Stimulated activated CD4-positive, alpha-beta T cell treated with anti-CD3 and anti-CD28 coated beads, Interleukin-1b, Interleukin-23, amount 100 ng/mL, for 4 hours (primary cell): ENCODE measurements at places on chromosomes 13 and 19.

GRCh38 chr13:109654341-109655205 is 131.8 kb downstream of the IRS2 start:
- DNase-seq = no peak

DNA sequence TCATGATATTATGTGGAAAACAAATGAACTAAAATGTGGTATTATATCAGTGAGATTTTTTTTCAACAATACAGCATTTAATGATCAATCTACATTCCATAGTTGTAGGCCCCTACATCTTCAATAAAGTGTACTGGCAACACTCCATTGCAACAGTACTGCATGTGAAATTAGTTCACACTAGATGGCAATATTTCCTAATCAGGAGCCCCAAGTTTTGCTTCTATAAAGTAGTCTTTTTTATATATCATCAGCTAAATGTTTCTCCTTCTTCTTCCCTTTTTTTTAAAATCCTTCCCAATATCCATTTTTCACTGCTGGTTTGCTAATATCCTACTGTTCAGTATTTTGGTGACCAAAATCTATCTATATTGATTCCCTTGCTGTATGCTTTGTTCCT is 528.3 kb upstream of the ATXN8OS start:
- DNase-seq = no peak

- DNase-seq = no peak
These were observed 253.8 kb downstream of the SLITRK5 start for GRCh38 chr13:87925006-87925405.

DNA sequence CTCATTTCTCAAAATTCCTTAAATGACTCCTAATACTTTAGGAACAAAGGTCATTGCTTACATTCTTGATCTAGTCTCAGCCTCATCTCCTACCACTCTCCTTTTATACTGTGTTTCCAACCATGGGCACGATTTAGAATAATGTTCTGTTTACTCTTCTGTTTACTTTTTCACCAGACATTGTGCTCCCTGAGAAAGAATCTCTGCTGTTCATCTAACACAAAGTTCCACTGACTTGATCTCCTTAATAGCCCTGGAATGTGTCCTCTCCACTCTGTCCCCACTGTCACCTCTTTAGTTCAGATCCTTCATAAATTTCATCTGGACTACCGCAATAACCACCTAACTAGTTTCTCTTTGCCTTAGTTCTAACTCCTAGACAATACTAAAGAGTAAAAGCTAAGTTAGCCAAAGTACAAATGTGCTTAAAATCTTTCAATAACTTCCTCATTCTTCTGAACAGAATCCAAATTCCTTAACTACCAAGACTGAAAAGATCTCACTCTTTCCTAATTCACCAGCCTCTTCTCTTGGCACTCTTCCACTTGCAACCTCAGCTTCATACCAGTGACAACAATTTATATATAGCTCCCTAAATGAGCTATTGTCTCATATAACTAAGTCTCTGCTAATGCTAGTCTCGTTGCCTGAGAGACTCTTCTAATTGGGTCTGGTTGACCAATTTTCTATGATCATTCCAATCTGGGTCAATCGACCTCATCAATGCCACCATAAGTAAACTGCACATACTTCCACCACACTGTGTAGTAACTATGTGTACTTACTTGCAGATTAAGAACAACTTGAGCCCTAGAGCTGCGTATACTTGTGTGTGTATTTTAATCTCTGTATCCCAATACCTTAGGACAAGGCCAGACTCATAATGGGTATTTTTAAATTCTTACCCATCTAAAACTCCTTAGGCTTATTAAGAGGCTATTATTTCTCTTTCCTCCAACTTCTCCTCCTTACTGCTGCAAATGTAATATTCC is 179.9 kb downstream of the VWA8 start:
- no peak for DNase-seq

DNA sequence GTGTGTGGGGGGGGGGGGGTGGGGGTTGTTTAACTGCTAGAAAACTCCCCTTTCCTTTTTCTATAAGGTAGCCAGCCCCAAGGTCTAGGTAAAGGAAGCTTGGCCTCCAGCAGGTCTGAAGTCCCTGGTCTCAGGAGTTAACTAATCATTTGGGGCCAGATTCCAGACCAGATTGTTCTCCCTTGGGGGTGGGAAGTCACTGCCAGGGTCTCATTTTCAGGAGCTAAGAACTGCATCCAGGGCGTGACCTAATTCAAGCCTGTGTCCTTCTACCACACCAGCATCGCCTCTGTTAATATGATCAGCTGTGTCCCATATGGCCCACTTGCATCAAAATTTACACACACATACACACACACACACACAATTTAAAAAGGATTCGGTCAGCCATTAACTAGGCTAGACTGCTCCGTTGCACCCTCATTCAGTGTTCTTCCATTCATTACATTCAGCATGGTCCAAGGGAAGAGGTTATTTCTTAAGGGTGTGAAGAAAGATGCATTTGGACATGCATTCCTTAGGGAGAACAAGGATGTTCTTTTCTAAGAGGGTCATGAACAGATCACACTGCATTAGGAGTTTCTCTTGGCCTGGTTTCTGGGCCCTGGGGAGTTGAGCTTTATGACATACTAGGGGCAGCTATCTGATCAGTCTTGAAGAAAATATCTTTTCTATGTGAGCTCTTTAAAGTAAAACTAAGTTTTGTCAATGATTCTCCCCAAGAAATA is 91.0 kb downstream of the FGF14 start:
- no peak for DNase-seq

GRCh38 chr13:106220211-106220610 is 315.3 kb downstream of the EFNB2 start:
- no peak for DNase-seq

- DNase-seq = no peak
These were observed 7.6 kb downstream of the DNAJB1 start for GRCh38 chr19:14510311-14511228.

DNA sequence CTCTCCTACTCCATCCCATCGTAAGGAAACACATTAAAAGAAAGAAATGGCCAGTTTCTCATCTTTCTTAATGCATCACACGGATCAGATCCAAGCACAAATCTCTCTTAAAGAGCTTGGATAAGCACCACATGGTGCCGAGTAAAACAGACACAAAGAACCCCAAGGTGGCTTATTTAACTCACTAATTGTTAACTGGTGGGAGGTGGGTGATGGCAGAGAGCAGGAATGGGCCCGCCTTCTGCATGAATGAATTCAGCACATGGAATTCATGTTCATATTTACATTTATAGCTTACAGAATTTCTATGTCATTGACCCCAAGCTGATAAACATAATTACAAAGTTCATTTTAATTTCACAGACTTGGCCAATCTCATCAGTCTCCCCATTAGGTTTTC is 89.9 kb downstream of the MZT1 start:
- DNase-seq = no peak

- no peak for DNase-seq
These were observed 178.1 kb downstream of the FLT1 start for GRCh38 chr13:28316836-28317235.

- no peak for DNase-seq
These were observed 571 bp downstream of the ZNF302 start for GRCh38 chr19:34678085-34678412.

DNA sequence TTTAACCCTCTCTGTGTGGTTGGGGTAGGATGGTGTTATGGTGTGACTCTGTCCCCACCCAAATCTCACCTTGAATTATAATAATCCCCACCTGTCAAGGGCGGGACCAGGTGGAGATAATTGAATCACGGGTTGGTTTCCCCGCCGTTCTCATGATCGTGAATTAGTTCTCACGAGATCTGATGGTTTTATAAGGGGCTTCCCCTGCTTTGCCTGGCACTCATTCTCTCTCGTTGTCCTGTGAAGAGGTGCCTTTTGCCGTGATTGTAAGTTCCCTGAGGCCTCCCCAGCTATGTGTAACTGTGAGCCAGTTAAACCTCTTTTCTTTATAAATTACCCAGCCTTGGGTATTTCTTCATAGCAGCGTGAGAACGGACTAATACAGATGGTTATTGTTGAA is 68.8 kb downstream of the ARHGEF7 start:
- DNase-seq = no peak

DNA sequence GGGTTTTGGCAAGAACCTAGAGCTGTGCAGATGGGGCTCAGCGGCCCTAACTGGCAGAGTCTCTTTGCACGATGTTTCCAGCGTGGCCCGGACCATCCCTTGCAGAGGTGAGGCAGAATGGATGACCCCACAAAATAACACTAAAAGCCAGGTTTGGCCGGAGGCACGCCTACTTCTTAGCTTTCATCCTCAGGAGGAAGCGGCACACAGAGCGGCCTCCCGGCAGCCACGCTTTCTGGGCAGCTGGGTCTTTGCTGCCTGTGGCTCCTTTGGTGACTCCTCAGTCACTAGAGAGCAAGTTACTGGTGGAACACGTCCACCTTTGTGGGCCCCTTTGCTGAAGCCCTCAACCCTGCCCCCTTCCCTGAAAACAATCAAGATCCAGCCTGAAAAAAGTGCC is 25.2 kb downstream of the TEX29 start:
- DNase-seq = no peak

- DNase-seq = no peak
These were observed 188.3 kb downstream of the POSTN start for GRCh38 chr13:37410316-37410715.

- no peak for DNase-seq
These were observed 160.3 kb downstream of the KCTD15 start for GRCh38 chr19:33956941-33957340.

- DNase-seq = no peak
These were observed 11.7 kb upstream of the BCAT2 start for GRCh38 chr19:48822514-48822913.

GRCh38 chr13:107866941-107867623 is 348.3 kb downstream of the LIG4 start:
- no peak for DNase-seq

DNA sequence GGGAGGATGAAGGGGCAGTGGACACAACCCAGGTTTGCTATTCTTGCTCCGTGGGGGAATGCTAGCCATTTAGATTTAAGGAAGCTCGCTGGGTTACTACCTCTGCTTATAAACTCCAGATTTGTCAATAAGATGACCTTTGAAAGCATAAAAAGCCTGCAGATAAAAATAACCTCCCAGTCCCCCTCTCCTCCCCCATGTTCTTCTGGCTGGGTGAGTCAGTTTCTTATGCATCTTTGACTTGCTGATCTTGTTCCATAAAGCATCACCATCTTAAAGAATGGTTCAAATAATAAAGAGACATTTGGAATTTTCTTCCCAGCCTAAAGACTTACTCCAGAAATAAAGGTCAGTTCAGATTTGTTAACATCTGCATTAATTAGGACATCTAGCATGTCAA is 118.3 kb upstream of the RNF113B start:
- DNase-seq = no peak

- DNase-seq = no peak
These were observed 3.8 kb upstream of the UQCR11 start for GRCh38 chr19:1609103-1609396.

DNA sequence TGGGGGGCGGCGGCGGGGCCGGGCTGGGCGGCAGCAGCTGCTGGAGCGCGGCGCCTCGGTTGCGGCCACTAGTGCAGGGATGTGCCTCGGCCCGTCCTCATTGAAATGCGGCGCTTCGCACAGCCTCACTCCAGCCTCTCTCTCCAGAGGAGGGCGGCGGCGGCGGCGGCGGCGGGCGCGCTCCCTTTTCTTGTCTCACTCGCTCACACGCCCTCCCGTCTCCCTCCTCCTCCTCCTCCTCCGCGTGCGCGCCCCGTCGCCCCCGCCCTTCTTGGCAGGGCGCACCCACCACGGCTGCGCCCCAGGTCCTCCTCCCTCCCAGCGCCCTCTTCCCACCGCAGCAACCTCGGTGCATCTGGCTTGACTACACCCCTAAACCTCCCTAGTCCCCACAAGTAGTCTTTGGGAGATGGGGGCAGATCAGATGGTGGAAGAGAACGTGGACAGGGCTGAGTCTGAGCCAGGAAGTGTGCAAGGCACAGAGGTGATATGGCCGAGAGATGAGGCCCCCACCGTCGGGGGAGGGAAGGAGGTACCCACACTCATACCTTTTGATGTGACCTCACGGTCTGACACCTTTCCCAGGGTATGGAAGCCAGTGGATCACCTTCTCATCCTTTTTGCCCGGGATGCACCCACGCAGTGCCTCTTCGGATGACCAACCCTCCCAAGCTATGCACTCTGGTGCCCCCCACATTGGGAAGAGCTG is at the start of gene DCLK1:
DCLK1 (minus strand) TSS at position 161 of the 709 bp plus-strand sequence.
- no peak for DNase-seq

DNA sequence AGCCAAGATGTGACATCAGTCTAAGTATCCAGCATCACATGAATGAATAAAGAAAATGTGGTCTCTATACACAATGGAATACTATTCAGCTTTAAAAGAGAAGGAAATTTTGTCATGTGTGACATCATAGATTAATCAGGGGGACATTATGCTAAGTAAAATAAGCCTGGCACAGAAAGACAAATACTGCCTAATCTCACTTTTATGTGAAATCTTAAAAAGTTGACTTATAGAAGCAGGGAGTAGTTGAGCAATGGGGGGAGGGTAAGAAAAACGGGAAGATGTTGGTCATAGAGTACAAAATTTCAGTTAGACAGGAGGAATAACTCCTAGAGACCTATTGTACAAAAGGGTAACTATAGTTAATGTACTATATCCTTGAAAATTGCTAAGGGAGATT is 10.4 kb upstream of the LCP1 start:
- no peak for DNase-seq

- DNase-seq = no peak
These were observed 119.2 kb downstream of the FRY start for GRCh38 chr13:32150794-32151193.

DNA sequence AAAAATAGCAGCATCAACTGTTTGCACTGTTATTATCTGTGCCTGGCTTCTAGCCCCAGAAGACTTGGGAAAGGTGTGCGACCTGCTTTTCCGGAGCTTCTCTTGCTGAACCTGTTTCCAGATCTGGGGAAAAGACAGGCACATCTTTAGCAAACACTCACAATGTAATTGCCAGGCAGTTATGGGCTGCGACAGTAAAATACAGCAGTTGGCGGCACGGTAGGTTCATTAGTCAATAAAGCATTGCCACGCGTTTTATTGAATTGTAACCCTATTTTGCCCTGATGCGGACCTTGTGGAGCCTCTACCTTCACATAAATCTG is 223.7 kb upstream of the TSHZ3 start:
- no peak for DNase-seq

DNA sequence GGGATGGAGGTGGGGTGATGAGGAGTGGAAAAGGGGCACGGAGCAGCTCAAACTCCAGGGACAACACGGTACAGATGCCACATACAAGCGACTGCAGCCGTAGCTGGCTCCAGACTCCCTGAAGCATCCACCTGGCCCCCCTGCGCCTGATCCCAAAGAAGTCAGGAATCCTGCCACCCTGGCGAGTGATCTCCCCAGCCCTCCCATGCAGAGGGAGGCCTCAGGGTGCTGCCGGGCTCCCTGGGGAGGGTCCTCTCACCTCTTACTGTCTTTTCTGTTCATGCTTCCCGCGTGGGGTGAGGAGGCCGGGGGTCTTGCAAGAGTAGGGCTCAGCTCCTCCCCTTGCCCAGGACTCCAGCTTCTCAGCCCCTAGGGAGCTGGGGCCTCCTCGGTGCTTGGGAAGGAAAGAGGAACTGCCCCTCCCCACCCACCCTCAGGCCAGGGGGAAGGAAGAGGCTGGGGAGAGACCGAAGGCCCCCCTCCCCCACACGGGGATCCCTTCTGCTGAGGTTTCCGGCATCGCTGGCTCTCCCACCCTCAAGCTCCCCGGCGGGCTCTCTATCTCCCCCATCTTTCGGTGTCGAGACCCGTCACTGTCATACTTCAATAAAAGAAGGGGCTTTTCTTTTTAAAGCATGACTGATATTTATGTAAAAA is at the start of gene RASGRP4:
RASGRP4 (minus strand) TSS at position 410 of the 657 bp plus-strand sequence; CDS start at position 282, 128 bp downstream.
- DNase-seq = peak; percentile 57
